ENCODE measurements at places on chromosomes 6 and 20. TPM values are rescaled to one million over a fixed set of nuclear protein-coding genes. Genes with fewer than 3 reads are reported as not detected.

Gene MARCKS
- 104 TPM for total RNA-seq

Gene GLP1R
- not detected for total RNA-seq

Gene ABHD16A
- 48.6 TPM for total RNA-seq

Gene NEU1
- total RNA-seq = 201 TPM

Gene AGER
- 0.66 TPM for total RNA-seq

Gene PI3
- total RNA-seq = not detected

Gene GJA1
- 957 TPM for total RNA-seq

Gene TAB2
- 25.4 TPM for total RNA-seq

Gene RNF144B
- total RNA-seq = 1.4 TPM

Gene CCN6
- total RNA-seq = not detected

Gene DSP
- 0.22 TPM for total RNA-seq

Gene PTPN1
- 52.3 TPM for total RNA-seq

Gene SDCBP2
- 2.2 TPM for total RNA-seq
